Cardiac muscle cell (in vitro differentiated cells and primary cell): ENCODE measurements at places on chromosomes 5 and 9. TPM values are rescaled to one million over a fixed set of nuclear protein-coding genes. Genes with fewer than 3 reads are reported as not detected.

SLC4A9 gene
- polyA plus RNA-seq: 0.06 TPM in 1 of 2 replicates, not detected in the other

DOCK2 gene
- 1.4 and 6.5 TPM in 2 replicates for polyA plus RNA-seq

CBY3 gene
- polyA plus RNA-seq: 0.18 and 2.6 TPM in 2 replicates

GRCh38 chr5:143031781-143032580 lies 261.8 kb downstream of the ARHGAP26 start:
- no peak overlapping the region for H3K27ac ChIP-seq
- H3K27me3 ChIP-seq: no peaks in the 10 kb centered on the region
- H3K4me3 ChIP-seq: no peak overlapping the region
- no peak for DNase-seq

DNA sequence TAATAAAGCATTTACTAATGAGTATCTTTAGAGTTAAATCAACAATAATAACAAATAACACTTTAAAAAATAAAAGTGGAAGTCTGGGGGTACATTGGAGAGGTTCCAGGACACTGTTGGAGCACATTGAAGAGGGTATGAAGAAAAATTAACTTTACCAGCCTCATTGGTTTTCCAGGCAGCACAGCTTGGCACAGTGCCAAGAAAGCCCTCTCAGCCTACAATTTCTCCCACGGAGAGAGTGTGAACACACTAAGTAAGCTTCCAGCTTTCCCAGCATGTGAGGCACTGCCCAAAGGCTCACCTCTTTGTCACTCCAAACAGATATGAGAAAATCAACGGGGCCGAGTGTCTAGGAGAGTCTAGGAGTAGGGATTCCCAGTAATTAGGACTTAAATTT lies 1912.8 kb upstream of the NUDT12 start:
- DNase-seq: peak; percentile 26
- H3K4me1 ChIP-seq: no peaks in the 10 kb centered on the region
- no peaks in the 10 kb centered on the region for H3K27me3 ChIP-seq
- H3K27ac ChIP-seq: no peak overlapping the region

DNA sequence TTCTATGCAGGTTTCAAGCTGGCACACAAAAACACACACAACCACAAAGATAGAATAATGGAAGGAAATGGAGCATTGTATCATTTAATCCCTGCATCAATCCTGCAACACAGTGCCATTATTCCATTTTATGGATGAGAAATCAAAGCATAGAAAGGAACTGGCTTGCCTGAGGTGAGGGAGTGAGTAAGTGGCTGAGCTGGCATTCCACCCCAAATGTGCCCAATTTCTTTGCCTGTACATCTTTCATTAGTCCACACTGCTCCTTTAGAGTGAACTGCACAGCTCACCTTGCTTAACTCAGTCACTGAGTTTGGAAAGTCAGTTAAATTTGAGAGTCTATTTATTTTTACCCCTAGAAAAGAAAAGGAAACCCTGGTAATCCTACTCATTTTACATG lies 28.9 kb downstream of the ZNF366 start:
- DNase-seq: no peak
- no peaks in the 10 kb centered on the region for H3K4me1 ChIP-seq
- H3K27me3 ChIP-seq: no peaks in the 10 kb centered on the region
- no peaks in the 10 kb centered on the region for H3K36me3 ChIP-seq

DNA sequence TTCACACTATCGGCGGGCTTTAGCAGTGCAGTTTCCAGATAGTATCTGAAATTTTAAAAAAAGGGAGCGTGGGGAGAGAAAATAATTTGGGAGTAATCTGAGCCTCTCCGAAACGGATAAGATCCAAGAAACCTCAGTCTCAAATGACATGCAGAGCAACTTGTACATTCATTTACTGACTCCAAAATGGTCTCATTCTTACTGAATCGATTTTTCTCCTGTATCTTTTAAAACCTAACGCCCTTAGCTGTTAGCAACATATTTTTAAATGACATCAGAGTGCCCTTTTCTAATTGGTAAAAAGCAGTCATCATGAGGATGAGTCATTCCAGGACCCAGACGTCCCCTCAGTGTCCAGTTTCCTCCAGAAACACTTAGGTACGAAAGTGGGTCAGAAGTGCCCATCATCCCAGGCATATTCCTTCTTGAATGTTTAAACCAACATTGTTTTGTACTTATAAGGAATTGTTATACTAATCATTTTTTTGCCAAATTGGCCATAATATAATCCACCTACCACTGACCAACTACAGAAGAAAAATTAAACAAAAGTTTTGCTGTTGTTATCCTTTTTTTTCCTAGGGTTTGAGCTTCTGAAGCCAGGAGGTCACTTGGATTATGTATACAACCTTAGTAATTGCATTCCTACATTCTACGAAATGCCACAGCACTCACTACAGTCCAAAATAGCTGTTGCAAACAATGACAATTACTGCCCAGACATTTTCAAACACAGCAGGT lies 354.4 kb downstream of the ADAMTS6 start:
- H3K36me3 ChIP-seq: no peaks in the 10 kb centered on the region
- DNase-seq: peak; percentile 21
- H3K27ac ChIP-seq: no peak overlapping the region
- H3K4me3 ChIP-seq: no peak overlapping the region

DNA sequence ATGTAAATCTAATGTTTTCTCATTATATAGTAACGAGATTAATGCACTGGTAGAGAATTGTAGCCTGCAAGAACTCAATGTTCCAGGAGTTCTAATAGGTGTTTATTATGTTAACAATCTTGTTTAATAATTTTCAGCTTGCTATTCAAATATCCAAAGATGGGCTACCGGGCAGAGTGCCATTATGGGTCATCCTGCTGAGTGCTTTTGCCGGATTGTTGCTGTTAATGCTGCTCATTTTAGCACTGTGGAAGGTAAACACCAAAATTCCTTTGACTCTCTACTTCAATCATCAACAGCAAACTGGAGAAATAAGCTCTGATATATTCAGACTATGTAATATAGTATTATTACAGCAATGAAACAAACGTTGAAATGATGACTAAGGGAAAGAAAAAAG lies 41.9 kb upstream of the ITGA2 start:
- no peaks in the 10 kb centered on the region for H3K36me3 ChIP-seq
- H3K27me3 ChIP-seq: no peaks in the 10 kb centered on the region
- H3K4me3 ChIP-seq: no peak overlapping the region
- no peak for DNase-seq

GRCh38 chr9:69371001-69371400 lies 46.0 kb downstream of the ENTREP1 start:
- no peaks in the 10 kb centered on the region for H3K27me3 ChIP-seq
- H3K4me1 ChIP-seq: peaks cover 24% of the 10 kb centered on the region
- DNase-seq: peak; percentile 58
- peaks cover 46% of the 10 kb centered on the region for H3K36me3 ChIP-seq
- H3K27ac ChIP-seq: peak overlapping the region; percentile 12

DNA sequence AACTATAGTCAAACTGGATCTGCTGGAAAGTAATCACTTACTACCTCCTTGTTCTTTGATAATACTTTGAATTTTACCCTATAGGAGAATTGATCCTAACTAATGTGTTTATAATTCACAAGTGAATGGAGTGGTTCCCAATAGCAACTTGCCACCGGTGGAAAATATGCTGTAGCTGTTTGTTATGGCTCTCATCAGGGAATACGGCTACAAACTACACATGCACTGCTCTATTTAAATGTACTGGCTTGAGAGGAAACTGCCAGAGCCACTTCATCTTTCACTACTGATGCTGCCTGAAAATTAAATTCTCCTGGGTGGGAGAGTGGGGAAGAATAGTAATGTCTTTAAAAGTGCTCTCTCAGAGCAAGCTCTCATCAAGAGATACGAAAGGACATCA lies 448.5 kb upstream of the GRAMD2B start:
- H3K4me1 ChIP-seq: peaks cover 13% of the 10 kb centered on the region
- H3K4me3 ChIP-seq: no peak overlapping the region
- no peaks in the 10 kb centered on the region for H3K36me3 ChIP-seq
- DNase-seq: peak; percentile 13

DNA sequence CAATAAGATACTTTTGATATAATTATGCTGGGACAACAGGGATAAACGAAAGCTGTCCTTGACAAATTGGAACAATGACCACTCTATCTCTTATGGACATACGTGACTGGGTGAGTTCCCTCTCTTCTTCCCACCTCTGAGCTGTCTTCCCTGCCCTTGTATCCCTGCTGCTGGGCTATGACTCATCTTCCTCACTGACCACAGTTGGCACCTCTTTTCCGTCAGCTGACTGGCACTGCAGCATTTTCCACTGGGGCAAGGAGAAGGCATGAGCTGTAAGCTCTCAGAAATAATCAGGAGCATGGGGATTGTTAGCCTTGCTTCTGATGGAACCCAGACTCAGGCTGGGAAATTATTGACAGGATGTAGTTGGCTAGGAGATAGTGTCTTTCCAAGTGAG lies 48.7 kb downstream of the PCSK1 start:
- no peak overlapping the region for H3K4me3 ChIP-seq
- H3K27ac ChIP-seq: no peak overlapping the region
- no peaks in the 10 kb centered on the region for H3K36me3 ChIP-seq
- no peaks in the 10 kb centered on the region for H3K4me1 ChIP-seq
- no peak for DNase-seq
- no peaks in the 10 kb centered on the region for H3K27me3 ChIP-seq
